GM18507 (cell line): ENCODE measurements at places on chromosomes 11 and 22.
A peak's percentile ranks its signal among the peaks of the same experiment; 100 is the strongest.

GRCh38 chr22:40024201-40025061, 29.7 kb downstream of the FAM83F start:
- peak; percentile 65 for DNase-seq

DNA sequence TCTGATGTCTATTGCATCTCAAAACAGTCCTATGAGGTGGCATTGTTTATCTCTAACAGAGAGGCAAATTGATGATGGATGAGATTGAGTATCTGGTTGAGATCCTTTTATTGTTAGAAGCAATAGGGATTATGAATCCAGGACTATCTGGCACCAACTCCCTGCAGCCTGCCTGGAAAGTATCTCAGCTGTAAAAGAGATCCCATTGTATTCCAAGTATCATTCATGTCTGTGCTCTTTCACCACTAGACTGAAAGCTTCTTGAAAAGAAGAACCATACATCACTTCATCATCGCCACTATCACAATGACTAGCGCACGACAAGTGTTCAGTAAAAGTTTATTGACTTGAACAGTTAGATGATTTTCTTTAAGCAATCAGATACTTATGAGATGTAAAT, 41.9 kb upstream of the PCF11 start:
- DNase-seq, result no peak

DNA sequence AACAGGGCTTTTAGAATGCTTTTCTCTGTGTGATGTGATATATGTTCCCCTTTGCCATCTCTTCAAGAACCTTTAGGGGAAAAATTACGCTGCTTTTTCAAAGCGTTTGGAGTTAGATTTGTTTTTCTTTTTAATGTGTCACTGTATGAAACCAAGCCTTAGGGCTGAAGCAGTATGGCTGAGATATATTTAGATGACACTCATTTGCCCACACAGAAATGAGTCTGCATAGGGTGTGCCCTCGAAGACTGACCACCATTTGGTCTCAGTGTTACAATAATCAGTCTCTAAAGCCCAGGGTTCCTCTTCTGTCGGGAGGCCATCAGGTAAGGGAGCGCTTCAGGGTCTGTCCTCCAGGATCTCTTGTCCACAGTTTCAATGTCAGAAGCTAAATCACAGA, 213.0 kb upstream of the NCAM1 start:
- DNase-seq, result no peak

GRCh38 chr11:74636630-74637184, 44.3 kb downstream of the POLD3 start:
- DNase-seq, result no peak

GRCh38 chr11:129536338-129536737, 160.7 kb downstream of the BARX2 start:
- no peak for DNase-seq

GRCh38 chr11:64186492-64187165, 658 bp downstream of the STIP1 start:
- no peak for DNase-seq

DNA sequence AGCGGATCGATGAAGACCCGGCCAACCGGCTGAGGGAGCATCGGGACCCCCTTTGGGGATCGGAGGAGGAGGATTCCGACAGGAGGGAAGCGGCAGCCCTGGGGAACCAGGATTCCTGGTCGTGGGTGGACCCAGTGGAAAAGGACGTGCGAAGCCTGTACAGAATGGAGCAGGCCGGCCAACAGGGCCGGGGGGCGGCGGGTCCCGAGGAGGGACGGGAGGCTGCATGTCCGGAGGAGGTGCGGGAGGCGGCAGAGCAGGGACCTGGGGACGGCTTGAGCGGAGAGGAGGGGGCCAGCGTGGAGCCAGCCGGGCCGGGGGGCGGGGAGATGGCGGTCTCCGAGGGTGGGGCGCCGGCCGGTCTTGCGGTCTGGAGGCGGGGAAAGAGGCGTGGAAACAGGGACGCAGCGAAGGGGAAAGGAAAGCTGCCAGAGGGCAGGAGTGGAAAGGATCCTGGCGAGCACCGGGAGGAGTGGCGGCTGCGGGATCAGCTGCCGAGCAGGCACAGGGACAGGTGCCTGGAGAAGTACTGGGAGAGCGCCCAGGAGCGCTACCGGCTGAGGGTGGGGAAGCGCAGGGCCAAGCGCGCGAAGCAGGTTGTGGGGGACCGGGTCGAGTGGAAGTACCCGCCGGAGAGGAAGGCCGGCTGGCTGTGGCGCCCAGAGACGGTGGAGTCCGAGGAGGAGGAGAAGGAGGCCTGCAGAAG, at the start of gene ANO5:
Gene ANO5, plus strand, starts transcription at position 444 of the 706 bp plus-strand sequence. CDS start 408 bp downstream, outside the sequence.
- DNase-seq, result no peak

DNA sequence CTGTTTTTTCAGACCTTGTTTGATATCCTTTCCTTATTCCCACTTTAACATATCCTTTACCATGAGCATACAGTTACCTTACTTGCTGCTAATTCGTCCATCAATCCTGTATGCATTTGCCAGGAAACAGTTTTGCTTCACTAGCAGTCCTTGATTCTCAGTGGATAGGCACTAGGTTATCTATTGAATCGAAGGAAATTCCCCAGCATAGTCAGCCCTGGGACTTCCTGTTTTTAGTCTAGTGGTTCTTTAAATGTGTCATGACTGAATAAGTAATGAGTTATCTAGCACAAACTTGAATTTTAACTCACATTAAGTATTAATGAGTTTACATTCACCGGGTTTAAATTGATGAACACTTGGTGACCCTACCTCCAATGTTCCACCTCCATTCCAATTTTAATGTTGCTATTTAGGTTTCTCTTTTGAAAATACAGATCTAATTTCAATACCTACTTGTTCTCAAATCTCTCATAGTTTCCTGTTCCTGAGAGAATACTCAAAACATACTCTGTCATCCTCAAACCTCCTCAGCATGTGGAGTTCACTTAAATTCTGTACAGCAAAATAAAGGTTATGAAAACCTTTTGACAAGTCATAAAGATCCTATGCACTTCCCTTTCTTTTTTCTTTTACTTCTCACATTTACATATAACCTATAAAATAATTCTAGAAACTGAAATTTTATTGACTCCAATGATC, 1375.1 kb upstream of the TENM4 start:
- DNase-seq, result peak; percentile 15

GRCh38 chr11:79437981-79438630, 2.7 kb downstream of the TENM4 start:
- DNase-seq, result no peak

DNA sequence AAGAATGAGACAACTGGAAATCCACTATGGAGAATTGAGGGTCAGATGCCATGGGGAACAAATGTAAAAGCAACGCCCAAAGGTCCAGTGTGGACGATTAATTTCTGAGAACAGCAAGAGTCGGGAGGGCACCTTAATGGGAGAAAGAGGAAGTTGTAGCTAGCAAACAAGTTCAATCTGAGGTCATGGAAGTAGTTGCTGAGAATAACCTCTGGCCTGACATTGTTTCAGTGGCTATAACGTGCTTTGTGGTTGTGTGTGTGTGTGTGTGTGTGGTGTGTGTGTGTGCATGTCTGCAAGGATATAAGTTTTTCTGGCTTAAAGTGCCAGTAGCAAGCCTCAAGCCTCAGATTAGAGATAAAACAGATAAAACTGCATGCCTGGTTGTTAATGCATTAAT, 1630.1 kb upstream of the TENM4 start:
- DNase-seq, result peak; percentile 15

DNA sequence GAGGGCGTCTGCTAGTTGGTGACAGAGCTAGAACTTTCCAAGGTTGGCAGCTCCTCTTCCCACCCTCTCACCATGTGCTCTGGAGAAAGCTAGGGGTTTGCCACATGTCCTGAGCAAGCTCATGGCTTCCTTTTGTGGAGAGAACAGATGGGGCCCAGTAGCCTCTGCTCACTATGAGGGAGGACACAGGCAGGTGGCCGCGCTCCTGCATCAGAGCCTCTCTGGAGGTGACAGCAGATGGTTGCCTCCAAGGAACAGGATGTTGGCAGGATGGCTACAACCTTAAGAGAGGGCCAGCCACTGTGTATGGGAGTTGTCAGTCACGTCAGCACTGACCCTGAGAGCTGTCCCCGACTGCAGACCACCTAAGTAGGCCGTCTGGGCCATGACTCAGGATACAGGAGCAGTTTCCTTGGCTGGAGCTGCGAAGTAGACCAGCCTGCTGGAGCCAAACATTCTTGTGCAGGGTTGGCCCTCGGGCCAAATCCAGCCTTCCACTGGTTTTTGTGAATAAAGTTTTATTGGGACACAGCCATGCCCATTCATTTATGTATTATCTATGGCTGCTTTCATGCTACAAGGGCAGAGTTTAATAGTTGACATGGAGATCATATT, 28.0 kb downstream of the SGSM1 start:
- DNase-seq, result no peak

GRCh38 chr11:8574798-8575197, 19.2 kb downstream of the STK33 start:
- no peak for DNase-seq

- DNase-seq, result no peak
These were observed 15.3 kb downstream of the RTCB start for GRCh38 chr22:32396746-32397145.

DNA sequence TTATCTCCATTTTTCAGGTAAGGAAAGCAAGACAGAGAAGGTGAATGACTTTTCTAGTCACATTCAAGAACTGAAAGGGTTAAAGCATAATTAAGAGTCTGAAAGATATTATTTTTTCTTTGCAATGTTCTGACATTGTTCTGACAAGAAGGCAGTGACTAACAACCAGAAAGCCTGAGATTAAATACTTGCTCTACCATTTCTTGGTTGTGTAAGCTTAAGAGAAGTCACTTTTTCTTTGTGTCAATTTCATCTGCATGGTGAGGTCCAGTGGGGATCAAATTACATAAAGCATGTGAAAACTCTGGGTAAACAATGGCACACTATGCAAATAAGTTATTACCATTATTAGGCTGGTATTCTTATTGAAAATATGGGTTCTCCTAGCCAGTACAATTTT, 73.7 kb downstream of the PHF21A start:
- no peak for DNase-seq

GRCh38 chr11:102323542-102324251, 6.4 kb downstream of the BIRC3 start:
- no peak for DNase-seq

DNA sequence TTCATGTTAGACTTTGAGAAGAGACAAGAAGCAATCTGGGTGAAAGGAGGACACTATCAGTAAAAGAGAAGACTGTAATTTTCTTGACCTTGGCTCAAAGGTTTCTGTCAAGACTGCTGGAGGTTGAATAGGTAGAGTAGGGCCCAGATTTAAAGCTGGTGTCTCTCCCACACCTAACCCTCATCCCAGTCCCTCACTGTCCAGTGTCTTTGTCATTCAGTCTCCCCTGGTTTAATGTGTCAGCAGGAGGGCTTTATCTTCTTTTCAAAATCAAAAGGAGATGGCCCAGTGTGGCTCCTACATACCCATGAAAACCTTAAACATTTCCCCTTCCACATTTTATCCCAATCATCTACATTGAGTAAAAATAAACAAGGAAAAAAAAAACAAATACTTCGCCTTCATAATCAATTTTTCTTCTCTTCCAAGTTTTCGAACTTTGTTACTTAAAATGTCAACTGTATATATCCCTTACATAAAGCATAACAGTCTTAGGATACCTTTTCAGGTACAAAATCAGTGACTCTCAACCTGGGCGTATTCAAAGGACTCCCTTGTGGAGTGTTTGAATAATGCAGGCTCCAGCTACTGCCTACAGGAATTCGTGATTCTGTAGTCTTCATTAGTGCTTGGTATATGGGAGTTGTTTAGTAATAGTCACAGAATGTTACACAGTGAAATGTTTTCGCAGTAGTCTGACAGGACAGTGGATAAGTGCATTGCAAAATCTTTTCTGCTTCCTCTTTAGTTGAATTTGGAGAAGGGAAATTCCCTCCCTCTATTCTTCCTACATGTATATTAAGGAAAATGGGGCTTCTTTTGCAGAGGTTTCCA, 87.2 kb downstream of the FAT3 start:
- no peak for DNase-seq

DNA sequence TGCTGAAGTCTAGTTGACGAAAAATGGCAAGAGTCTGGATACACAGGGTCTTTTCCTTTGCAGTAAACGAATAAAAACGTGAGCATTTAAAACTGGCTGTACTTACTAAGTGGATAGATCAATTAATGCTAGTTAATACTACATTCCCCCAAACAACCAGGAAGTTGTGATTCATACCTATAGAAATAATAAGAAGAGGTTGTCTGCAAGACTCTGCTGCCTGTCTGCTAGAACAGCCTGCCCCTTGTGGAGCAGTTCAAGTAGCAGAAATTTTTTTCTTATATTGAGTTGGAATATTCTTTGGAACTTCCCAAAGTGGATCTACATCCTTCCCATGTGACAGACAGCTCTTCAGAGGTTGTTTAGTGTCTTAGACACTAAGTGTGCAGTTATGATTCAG, 86.8 kb downstream of the TEAD1 start:
- DNase-seq, result no peak

GRCh38 chr11:2413742-2414579, 13.4 kb downstream of the TSSC4 start:
- no peak for DNase-seq

- peak; percentile 28 for DNase-seq
These were observed 9.0 kb upstream of the HIKESHI start for GRCh38 chr11:86292912-86293616.

DNA sequence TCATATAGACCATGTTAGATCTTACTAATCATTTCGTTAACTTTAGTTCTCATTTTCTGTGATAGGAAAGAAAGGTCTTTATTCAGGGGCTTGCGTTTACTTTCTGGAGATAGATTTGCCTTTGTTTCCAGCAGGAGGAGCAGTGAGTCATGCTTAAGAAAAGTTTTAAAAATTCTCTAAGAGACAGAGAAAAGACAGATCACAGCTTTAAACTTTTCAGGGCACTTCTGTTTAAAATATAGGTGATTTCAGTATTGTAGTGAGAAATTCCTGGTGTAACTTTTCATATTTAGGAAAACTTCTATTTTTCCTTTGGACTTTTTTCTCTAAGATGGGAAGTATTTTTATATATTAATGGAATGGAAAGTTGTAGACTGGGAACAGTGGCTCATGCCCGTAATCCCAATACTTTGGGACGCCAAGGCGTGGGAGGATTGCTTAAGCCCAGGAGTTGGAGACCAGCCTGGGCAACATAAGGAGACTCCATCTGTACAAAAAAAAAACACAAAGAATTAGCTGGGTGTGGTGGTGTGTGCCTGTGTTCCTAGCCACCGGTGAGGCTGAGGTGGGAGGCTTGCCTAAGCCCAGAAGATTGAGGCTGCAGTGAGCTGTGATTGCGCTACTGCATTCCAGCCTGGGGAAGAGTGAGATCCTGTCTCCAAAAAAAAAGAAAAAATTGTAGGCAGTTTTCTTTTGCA, 60.3 kb downstream of the ATXN10 start:
- DNase-seq, result no peak
